Adipocyte (in vitro differentiated cells): ENCODE measurements at places on chromosomes 6 and 20.

GRCh38 chr6:100959280-100959679, 78.2 kb upstream of the ASCC3 start:
- DNase-seq, result no peak

DNA sequence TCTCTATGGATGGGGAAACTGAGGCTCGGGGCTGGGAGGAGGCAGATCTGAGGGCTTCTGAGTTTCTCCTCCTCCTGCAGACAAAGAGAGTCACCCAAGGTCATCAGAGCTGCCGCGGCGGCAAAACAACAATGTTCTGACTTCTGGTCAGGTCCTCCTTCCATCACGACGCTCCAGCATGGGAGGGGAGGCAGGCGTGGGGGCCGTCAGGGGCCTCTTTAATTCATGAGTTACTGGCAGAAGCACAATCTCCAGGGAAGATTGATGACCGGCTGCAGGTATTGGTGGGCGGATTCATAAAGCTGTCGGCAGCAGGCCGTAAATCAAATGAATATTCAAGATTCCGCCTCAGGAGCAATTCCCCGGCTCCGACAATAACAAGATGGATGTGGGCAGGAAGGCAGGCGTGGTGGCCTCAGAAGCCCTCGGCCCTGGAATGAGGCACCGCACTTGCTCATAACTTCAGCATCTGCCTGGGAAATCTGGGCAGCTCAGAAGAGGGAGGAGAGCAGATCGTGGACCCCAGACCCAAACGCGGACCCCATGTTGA, 19.1 kb downstream of the PCK1 start:
- DNase-seq, result no peak

- peak; percentile 59 for DNase-seq
Observed at GRCh38 chr6:37283671-37284151, 25.8 kb upstream of the TMEM217 start.

- DNase-seq, result peak; percentile 16
Observed at GRCh38 chr6:136719280-136720044, 72.8 kb downstream of the MAP3K5 start.

DNA sequence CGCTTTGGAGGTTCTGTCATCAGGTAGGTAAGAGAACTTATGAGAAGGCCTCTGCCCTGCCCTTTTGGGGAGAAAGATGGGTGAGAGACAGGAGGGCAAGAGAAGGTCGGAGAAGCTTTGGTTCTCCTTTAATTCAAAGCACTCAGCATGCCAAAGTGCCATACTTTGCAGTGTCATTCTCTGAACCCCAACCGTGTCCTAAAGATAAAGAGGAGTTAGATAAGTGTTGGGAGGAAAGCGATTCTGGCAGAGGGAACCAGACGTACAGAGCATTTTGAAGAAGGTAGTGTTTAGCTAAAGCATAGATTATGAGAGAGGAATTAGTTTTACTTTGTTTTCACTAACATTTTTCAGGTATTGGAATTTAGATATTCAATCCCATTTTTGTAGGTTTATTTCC, 40.3 kb downstream of the NKAIN2 start:
- DNase-seq, result no peak

GRCh38 chr6:34520645-34521462, 35.3 kb downstream of the SPDEF start:
- no peak for DNase-seq

GRCh38 chr20:62772990-62773844, 23.1 kb upstream of the MRGBP start:
- DNase-seq, result peak; percentile 92

GRCh38 chr20:2800521-2801285, at the start of gene CPXM1:
CPXM1 (minus strand) TSS chr20:2800627; CDS start chr20:2800572, 55 bp downstream.
- peak; percentile 6 for DNase-seq

DNA sequence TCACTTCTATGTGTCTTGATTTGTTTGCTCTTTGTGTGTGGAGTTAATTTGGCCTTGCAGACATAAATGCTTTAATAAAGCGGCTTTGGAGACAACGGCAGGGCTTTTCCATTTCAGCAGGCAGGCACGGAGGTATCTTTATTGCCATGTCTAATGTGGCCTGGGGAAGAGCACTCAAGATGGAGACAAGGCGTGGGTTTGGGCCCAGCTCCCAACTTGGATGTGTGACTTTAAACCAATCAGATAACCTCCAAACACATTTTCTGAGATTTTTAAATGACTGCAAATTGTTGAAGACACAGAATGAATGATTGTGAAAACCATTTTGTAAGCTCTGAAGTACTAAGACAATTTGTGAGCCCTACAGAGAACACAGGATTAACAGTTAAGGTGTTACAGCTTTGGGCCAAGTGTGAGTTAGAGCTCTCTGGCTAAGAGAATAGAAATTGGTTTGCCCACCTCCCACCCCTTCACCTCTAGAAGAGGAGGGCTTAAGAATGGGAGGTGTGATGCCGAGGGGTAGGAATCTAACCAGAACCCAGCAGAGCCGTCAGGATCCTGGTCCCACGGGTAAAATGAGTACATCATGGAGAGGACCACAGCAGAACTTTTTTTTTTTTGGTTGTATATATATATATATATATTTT, 9.0 kb downstream of the DYNLT1 start:
- no peak for DNase-seq

DNA sequence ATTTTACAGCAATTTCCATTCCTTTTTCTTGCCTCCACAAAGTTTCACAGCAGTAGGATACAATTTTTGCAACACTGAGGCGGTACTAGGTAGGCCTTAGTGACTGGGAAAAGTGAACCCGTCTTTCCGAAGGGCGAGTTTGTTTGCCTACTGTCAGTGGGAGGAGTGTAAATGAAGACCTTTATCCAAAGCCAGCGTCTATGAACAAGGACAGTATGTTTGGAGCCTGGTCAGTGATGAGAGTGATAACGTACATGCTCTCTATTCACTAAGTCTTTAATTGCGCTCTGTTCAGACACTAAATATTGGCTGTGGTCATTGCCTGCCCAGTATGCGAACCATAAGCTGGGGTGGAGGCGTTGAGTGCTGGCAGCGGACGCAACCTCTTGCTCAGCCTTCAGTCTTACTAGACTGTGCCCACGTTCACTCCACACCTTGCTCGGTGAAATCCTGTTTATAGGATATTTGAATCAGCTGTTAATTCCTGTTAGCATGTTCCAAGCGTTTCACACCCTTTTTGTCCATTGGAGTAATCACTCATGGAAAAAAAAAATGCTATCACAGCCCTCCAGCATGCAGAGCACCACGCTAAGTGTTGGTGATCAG, 145.5 kb downstream of the TMEM242 start:
- DNase-seq, result no peak

GRCh38 chr20:32181606-32182005, 25.9 kb downstream of the PLAGL2 start:
- DNase-seq, result no peak

DNA sequence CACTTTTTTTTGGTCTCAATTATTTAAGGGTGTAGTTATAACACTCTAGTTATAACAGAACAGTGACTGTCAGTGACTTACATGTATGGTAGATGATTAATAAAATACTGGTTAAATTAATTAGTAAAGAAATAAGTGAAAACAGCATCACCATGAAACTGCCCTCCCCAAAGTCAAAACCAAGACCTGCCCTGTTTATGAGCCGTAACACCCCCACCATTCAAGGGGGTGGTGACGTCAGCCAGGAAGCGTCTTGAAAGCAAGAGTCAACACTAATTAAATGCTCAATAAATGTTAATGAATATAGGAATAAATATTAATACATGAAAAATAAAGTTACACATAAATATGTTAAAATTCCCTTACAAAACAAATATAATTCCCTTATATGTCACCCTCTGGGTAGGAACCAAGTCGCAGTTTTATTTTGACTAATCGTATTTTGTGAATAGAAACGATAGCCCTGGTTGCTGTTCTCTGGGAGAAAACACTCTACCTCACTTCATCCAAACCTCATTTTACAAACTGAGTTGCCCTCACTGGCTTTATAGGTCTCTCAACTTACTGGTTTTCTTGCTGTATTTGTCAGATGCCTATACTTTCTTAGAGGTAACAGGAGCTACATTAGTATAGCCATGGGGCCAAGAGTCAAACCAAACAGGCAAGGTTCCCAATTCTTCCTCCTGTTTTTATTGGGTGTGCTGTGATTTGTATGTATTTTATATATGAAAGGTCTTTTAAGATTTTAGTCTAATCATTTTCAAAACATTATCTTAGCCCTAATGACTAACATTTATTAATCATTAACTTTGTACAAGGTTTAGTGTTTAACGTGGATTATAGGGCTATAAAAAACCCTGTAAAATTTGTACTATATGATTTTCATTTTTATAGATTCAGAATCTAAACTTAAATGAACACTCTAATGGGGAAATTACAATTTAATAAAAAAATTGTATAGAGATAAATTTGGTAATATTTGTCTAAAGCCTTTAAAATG, 227.9 kb upstream of the IRAK1BP1 start:
- no peak for DNase-seq

- peak; percentile 48 for DNase-seq
Observed at GRCh38 chr20:38805502-38805957, at the start of gene PPP1R16B. PPP1R16B (plus strand) TSS chr20:38805697; CDS start chr20:38835926, 30,229 bp downstream.

GRCh38 chr6:167898673-167899311, 72.1 kb downstream of the AFDN start:
- peak; percentile 80 for DNase-seq

DNA sequence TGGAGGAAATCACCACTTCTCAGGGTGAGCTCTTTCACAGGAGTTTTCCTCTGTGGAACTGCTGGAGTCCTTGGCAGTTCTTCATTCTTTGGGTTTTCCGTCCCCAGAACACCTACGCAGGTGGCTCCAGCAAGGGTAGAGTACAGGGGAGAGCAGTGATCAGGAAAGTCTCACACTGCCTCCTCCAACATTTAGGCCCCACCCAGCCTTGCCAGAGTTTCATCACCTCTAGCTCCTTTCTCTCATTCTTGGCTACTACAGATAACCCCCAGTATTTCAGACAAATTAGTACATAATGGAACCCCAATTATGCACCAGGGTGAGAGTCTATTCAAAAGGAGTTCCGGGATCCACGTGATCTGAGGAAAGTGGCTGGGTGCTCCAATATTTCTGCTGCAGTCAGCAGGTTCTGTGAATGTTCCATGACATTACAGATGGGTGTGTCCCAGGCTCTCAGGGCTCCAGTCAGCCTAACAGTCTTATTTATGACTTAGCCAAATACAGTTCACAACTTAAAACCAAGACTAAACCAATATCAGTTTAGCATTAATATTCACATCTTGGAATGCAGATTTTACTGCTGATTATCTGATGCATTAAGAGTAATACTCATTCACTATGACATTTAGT, 44.6 kb downstream of the GPR63 start:
- DNase-seq, result no peak

- DNase-seq, result peak; percentile 44
Observed at GRCh38 chr6:30614044-30614842, 2.8 kb downstream of the PPP1R10 start.

- no peak for DNase-seq
Observed at GRCh38 chr6:93786474-93787330, 367.3 kb upstream of the EPHA7 start.

DNA sequence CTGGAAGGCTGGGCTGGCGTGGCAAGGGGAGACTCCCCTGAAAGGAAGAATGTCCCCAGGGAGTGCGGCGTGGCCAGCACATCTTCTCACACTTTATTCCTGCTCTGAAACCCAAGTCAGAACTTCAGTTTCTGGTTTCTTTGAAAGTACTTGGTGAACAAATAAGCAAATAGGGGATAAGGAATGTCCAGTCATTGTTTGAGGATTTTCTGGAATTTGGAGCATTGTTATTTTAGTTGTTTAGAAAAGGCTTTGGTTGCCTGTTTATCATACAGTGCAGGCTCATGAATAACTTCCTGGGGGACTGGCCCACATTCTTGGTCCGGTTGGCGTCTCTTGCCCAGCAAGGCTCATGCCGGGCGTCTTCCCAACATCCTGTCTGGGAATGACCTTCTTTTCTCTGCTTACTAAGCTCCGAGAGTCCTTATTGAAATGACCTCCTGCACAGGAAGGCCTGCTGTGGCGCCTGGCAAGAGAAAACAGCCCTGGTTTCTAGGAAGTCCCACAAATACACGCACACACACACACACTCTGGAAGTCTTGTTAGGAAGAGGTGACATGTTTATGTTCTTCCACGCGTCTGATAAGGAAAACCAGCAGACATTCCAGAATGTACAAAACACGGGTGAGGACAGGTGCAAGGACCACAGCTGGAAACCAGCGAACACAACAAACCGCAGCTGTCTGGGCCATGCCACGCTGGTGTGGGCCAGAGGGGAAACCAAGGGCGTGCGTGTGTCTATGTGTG, 71.9 kb downstream of the TMEM170B start:
- DNase-seq, result peak; percentile 86

DNA sequence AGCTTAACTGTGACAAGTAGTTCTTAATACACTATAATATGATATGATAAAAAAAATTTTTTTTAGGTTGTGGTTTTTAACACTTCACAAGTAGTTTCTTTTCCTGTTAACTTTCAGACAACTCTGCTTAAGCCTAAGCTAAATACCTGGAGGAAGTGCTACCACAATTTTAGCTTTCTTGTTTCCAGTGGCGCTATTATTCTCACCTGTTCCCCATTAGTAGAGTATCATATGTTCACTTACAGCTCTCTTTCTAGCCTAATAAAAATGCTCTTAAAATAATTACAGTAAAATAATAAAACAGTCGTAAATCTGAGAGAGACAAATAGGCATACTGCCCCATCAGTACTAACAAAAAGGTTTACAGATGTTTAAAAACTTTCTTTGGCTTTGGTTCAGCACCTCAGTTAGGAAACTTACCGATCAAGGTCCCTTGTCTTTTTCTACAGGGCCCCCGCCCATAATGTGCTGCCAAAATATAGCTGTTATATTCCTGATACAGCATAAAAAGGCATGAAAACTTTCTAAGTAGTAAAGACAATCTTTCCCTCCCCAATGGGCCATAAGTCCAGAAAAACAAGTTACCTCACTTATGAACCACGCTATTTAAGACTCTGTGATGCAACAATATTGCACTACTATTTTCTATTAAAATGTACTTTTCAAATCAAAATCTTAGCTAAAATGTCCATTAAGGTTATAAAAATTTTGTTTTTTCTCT, 57.9 kb downstream of the SESN1 start:
- DNase-seq, result no peak

- DNase-seq, result peak; percentile 90
Observed at GRCh38 chr6:72553531-72554511, 68.0 kb upstream of the KCNQ5 start.

DNA sequence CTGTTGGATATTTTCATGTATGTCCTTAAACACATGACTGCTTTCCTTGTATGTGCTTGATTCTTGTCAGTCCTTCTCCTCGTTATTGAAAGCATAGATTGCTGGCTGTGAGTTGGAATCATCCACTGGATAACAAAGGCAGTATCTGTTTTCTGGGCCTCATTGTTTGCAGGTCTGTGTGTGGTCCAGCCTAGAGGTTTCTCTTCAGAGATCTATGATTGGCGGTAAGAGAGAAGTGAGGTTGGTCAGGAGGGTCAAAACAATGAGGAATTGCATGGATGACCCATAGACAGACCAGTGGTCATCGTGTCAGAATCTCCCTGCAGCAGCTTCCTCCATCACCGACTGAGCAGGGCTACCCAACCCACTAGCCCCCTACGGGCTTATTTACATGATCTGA, 915.0 kb downstream of the KIF16B start:
- no peak for DNase-seq

- DNase-seq, result peak; percentile 52
Observed at GRCh38 chr6:73951183-73951582, 255.2 kb downstream of the CD109 start.

- DNase-seq, result no peak
Observed at GRCh38 chr6:135555550-135555949, 58.0 kb upstream of the AHI1 start.

GRCh38 chr20:48292806-48293205, 507.5 kb upstream of the SULF2 start:
- DNase-seq, result no peak

- DNase-seq, result peak; percentile 74
Observed at GRCh38 chr6:101393829-101394251, 332 bp downstream of the GRIK2 start.

GRCh38 chr6:38213251-38213658, 393.7 kb downstream of the ZFAND3 start:
- peak; percentile 53 for DNase-seq

GRCh38 chr6:52373151-52373690, 11.3 kb downstream of the PAQR8 start:
- DNase-seq, result no peak
